ENCODE measurements at places on chromosomes 2 and 18. TPM values are rescaled to one million over a fixed set of nuclear protein-coding genes. Genes with fewer than 3 reads are reported as not detected.

- H3K4me1 ChIP-seq, result no peaks in the 10 kb centered on the region
- no peak for DNase-seq
- no peaks in the 10 kb centered on the region for H3K27me3 ChIP-seq
- no peak overlapping the region for H3K27ac ChIP-seq
- no peak overlapping the region for H3K4me3 ChIP-seq
- H3K36me3 ChIP-seq, result no peaks in the 10 kb centered on the region
These were observed 28.3 kb upstream of the ASAP2 start for GRCh38 chr2:9178110-9178903.

- no peak overlapping the region for H3K27ac ChIP-seq
- no peaks in the 10 kb centered on the region for H3K36me3 ChIP-seq
- H3K4me3 ChIP-seq, result no peak overlapping the region
- no peaks in the 10 kb centered on the region for H3K4me1 ChIP-seq
- DNase-seq, result no peak
These were observed 141.9 kb downstream of the MTCL1 start for GRCh38 chr18:8847066-8847755.

DNA sequence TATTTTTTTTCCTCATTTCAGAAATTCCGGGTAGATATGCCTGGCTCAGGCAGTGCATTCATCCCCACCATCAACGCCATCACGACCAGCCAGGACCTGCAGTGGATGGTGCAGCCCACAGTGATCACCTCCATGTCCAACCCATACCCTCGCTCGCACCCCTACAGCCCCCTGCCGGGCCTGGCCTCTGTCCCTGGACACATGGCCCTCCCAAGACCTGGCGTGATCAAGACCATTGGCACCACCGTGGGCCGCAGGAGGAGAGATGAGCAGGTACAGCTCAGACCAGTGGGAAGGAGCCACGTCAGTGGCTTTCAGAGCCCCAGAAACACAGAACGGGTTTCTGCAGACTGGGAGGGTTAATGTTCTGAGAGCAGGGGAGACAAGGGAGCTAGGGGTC is 11.4 kb downstream of the FOSL2 start:
- H3K27me3 ChIP-seq, result no peaks in the 10 kb centered on the region
- no peak overlapping the region for H3K4me3 ChIP-seq
- peak overlapping the region; percentile 52 for H3K27ac ChIP-seq
- peaks cover 83% of the 10 kb centered on the region for H3K4me1 ChIP-seq

DNA sequence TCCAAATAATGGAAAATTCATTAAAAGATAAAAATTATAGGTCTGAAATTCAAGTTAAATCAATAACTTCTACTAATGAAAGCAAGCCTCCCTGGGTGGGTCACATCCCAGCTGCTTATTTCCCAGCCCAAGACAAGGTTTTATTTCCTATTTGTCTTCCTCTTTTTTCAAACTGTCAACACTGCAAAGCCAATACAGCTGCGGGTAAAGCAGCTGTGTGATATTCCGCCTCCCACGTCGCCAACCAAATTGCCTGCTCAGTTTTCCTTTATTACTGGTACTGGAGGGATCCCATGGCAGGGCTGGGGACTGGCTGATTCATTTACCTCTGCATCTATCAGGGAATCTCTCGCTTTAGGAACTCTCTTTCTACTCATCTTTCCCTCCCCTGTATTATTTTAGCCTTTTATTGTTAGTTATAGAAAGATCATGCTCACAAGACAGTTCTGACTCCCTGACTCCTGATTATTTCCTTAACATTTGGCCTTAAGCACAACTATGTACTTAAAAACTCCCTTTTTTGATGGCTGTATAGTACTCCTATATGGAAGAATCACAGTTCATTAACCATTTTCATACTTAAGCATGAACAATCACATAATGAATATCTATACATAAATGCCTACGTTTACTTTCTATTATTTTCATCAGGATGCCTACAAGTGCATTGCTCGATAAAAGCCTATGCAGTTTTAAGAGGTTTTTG is 253.1 kb downstream of the CDCA7 start:
- H3K27me3 ChIP-seq, result peaks cover 10% of the 10 kb centered on the region
- H3K36me3 ChIP-seq, result no peaks in the 10 kb centered on the region
- no peaks in the 10 kb centered on the region for H3K4me1 ChIP-seq
- H3K4me3 ChIP-seq, result no peak overlapping the region
- no peak for DNase-seq

Gene ERMN
- total RNA-seq, result 3.2 TPM
